Astrocyte of the spinal cord (primary cell): ENCODE measurements at places on chromosomes 5 and 9.
A peak's percentile ranks its signal among the peaks of the same experiment; 100 is the strongest.

DNA sequence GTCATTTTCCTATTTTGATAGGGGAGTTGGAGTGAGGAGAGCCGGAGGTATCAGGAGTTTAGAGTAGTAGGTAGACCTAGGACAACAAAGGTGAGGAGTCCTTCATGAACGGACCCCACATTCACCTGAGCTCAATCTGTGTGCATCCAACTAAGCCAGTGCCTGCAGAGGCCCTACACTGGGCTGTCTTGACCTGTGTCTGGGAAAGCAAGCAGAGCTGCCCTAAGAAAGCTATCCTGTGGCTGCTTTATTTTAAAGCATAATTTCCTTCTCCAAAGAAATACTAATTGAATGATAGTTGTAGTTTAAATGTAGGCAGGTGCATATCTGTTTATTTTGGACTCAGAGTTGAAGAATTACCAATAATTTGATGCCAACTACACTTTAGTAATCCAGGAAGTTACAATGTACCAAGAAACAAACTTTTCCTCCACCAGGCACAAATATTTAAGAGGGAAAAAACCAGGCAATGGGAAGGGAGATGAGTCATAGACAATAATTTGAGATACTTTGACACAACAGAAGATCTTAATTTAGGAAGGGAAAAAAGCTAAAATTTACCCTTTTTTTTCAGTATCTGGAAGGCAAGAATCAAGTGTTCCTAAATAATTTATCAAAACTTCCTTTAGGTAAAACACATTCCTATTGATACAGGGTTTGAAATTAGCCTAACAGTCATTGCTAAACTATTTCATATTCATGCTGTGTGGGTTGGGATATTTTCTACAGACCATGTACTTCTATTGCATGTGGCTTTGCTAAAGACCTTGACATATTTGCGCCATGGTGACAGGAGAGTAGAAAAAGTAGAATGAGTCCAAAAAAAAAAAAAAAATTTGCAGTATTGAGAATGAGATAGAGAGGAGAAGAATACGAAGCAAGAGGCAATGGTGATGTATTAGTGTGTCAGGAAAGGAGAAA lies 376.6 kb upstream of the TUSC1 start:
- peak; percentile 22 for DNase-seq

- DNase-seq = no peak
Measured at GRCh38 chr9:69243116-69243515, 69.0 kb downstream of the TJP2 start.

- DNase-seq = peak; percentile 29
Measured at GRCh38 chr5:163888366-163888765, 382.9 kb downstream of the MAT2B start.

DNA sequence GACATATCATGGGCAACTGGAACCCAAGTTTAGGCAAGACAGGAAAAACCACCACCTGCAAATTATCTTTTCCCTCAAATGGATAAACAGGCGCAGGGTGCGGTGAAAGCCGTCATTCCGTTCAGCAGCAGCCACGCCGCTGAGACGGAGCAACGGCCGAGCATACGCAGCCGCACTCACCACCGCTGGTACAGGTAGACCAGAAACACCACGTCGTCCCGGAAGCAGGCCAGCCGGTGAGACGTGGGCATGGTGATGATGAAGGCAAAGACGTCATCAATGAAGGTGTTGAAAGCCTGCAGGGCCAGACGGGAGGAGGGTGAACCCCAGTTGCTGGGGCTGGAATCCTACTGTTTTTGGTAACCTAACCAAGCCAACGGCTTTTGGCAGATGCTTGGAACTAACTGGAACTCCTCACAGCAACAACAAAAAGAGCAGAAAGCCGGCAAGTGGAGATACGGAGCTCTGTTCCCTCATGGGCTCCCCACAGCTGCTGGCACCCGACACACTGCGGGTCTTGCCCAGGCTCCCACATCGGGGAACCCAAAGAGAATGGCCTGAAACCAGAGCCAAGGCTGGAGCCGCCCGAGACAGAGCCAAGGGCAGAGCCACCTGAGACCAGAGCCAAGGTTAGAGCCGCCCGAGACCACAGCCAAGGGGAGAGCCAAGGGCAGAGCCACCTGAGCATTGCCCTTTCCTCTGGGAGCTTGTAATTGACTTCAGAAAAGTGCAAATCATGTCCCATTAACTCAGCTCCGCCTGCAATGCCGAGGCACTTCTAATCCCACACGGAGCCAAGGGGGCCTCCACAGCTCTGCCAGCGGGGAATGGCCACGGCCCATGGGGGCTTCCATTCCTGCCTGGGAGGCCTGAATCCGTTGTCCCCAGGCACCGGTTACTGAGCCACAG lies 24.2 kb downstream of the CLPTM1L start:
- no peak for DNase-seq

GRCh38 chr9:38529317-38529716 lies 91.1 kb downstream of the ANKRD18A start:
- no peak for DNase-seq

- DNase-seq = no peak
Measured at GRCh38 chr5:180117000-180117725, 45.6 kb upstream of the RNF130 start.

GRCh38 chr5:141547488-141547887 lies 58.6 kb downstream of the PCDHGC5 start:
- peak; percentile 52 for DNase-seq

DNA sequence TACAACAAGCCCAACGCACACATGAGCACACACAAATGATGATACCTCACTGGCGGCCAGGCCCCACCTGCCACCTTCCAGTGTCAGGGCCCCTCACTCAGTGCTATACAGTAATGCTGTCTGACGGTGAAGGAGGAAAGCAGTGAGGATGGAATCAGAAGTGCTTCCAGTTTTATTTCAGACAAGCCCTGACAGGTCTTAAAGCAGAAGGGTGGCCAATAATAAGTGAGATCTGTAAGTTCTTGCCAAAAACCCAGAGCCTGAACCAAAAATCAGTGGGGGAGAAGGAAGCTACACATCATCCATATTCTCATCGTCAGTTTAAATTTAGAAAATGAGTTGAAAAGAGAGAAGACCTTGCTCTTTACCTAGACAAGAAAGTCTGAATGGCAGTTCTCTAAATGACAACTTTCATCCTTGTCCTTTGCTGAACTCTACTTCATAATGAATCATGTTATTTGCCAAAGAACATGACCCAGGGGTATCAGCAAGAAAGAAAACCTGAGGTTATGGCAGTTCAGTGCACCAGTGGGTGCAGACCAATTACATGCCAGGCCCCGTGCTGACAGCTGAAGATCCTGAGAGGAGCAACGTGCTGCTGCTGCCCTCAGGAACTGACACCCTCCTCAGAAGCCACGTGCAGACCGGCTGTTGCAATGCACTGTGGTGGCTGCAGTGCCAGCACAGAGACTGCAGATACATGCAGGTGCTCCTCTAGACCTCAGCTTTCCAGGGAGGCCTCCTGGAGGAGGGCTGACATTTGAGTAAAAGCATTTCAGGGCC lies 118.7 kb downstream of the DROSHA start:
- DNase-seq = no peak

GRCh38 chr5:98938464-98938863 lies 9.7 kb upstream of the CHD1 start:
- peak; percentile 47 for DNase-seq

GRCh38 chr5:38531518-38531917 lies 24.9 kb downstream of the LIFR start:
- DNase-seq = no peak

DNA sequence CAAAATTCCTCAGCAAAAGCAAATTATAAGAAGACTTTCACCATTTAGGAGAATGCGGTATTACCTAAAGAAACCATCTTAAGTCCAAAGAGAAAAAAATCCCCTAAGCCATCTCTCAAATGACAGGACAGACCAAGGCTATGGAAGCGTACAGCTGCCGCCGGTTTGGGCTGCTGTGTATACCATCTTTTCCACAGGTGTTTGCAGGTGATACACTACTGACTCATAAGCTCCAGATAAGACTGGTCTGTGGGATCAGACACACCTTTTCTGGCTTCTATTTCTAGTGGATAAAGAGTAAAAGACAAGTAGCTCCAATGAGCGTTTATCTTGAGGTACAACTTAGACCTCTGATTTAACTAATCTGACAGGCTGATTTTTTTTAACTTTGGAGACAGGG lies 7.7 kb downstream of the CDKN2AIPNL start:
- no peak for DNase-seq

GRCh38 chr5:6449465-6450158 lies 953 bp downstream of the UBE2QL1 start:
- no peak for DNase-seq

DNA sequence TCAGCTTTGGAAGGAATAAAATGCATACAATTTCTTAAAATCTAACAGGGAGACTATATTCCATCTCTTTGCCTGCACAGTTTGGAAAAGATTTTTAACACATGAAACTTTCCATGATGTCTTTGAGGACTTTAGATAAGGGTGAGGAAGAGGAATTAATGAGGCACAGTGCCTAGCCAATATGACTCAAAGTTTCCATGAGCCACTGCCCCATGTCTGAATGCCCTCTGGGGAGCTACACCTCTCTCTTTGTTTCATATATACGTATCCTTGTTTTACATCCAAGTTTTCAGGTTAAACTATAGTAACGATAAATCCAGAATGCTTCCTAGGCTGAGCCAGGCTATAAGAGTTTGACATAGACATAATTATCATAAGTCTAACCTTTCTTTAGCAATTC lies 349.3 kb upstream of the TLE4 start:
- DNase-seq = no peak

- peak; percentile 93 for DNase-seq
Measured at GRCh38 chr5:56278335-56278753, 45.2 kb upstream of the ANKRD55 start.

DNA sequence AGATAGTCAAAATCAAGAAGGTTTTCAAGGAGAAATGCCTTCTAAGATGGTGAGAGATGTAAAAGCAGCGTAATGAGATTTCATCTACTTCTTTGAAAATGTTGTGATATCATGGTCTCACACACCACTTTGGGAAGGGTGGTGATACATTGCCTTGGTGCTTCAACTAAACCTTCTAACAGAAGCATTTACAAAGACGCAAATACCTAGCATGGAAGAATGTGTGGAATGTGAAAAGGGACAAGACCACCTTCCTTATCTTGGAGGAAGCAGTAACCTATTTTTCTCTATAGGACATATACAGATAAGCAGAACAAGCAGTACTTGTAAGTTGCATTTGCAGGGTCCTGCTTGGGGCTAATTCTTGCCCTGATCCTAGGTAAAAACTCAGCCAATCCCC lies 38.8 kb downstream of the PCA3 start:
- DNase-seq = no peak
